ENCODE measurements at places on chromosomes 7 and 10.

DNA sequence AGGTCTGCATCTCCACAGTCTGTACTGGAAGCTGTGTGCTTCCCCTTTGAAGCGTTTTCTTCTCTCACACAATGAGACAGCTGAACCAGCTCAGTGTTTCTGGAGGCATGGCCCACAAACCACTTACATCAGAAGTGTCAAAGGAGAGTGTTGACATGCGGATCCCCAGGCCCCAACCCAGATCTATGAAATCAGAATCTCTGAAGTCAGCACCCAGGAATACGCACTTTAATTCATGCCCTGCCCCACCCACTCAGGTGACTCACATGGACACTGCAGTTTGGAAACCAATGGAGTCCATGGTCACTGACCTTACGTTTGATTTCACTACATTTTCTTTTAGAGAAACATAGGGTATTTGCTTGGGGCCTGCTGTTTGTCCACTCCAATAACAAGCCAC lies 19.0 kb downstream of the TLL2 start:
- DNase-seq: no peak

DNA sequence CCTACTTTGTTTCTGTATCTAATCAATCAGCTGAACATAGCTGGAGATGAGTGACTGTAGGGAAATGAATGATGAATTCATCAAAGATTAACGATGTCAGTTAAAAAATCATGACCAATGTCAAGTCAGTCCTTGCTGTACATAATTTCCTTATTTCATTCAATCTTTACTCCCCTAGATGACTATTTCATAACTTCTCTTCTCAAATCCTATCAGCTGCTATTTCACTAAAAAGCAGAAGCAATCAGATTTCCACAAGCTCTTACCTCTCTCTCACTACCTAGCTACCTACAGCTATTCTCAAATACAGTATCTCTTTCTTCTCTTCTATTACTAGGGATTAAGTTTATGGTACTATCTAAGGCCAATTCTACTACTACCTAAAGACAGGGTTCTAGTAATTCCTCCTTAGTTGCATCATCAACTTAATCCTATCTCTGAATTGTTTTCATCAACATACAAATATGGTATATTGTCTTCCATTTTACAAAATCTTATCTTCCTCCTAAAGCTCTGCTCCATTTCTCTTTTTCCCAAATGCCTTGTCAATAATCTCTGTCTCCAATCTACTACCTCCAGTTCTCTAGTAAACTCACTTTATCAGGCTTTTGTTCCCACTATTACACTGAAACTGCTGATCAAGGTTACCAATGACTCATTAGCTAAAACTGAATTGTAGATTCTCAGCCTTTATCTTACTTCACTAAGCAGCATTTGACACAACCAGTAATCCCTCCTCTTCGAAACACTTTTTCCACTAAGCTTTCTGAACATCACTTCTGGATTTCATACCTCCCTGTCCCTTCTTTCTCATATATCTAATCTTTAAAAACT lies 28.4 kb downstream of the JMJD1C start:
- DNase-seq: no peak

GRCh38 chr7:18087026-18087686 lies 59.5 kb upstream of the PRPS1L1 start:
- DNase-seq: no peak

GRCh38 chr7:37096341-37096740 lies 352.3 kb downstream of the ELMO1 start:
- no peak for DNase-seq

- DNase-seq: no peak
These were observed 853 bp downstream of the NKX6-2 start for GRCh38 chr10:132784866-132785722.

GRCh38 chr7:56092789-56093531 lies at the start of gene PHKG1:
TSS of gene PHKG1 (minus strand) at chr7:56092952. CDS start at chr7:56088941, 4,011 bp downstream.
- DNase-seq: no peak

- no peak for DNase-seq
These were observed 7.3 kb downstream of the ZCCHC24 start for GRCh38 chr10:79438021-79438698.

- DNase-seq: no peak
These were observed 26.4 kb downstream of the CHST15 start for GRCh38 chr10:124066781-124067714.

DNA sequence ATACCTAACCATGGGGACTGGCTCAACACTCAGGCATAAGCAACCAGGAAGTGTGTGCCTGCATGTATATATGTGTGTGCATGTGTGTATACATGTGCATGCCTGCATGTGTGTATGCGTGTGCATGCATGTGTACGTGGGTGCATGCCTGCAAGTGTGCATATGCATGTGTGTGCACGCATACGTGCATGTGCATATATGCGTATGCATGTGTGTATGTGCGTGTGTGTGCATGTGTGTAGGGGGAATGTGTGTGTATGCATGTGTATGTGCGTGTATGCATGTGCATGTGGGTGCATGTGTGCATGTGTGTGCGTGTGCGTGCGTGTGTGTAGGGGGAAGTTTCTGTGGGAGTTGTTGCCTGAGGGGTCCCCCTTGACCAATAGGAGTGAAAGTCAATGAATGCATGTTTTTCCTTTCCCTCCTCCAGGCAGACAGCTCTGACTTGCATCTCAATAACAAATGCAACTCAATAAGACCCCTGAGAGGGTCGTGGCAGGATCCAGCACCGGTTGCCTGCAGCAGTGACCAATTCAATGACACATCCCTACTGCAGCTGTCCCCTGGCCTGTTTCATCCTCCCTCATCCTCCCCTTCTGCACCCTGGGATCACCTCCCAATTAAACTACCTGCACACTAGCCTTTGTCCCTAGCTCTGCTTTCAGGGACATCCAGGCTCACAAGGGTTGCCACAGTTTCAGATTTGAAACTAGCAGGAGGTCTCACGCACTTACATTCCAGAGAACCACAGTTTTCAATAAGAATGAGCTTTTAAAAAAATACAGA lies 27.0 kb upstream of the FZD8 start:
- DNase-seq: no peak
